ENCODE measurements at places on chromosomes 7 and 10.

DNA sequence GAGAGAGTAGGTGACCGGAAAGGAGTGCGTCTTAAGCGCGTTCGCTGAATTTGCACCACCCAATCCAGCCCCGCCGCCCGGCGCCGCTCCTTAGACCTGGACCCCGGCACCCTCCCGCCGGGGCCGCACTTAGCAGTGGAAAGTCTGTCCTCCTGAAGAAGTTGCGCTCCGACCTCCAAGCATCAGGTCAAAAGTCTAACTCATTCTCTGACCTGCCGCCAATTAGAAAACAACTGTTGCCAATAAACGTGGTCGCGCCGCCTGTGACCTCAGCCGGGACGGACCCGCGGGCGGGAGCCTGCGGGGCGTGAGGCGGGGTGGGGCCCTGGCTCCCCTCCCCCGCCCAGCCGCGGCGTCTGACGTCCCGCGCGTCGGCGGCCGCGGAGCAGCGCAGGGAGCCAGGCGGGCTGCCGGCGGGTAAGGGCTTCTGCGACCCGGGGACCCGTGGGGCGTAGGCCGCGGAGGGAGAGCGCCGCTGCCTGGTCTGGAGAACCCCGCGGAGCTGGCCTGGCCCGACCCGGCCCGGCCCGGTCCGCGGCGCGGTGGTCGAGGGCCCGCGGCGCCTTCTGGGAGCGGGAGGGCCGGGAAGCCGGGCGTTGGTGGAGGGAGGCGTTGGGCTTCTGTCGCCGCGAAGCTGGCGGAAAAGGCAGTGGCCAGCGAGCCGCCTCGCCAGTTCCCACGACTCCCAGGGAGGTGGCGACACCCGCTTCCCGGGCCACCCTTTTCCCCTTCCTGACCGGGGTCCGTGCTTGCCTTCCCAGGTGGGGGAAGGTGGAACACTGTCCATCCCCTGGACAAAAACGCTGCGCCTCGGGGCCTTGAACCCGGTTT lies at the start of gene BCAP29:
Gene BCAP29, plus strand, starts transcription at position 362 of the 831 bp plus-strand sequence. CDS start 527 bp downstream, outside the sequence.
- peak; percentile 17 for DNase-seq

GRCh38 chr7:17660116-17660515 lies 280.2 kb downstream of the SNX13 start:
- DNase-seq: no peak

DNA sequence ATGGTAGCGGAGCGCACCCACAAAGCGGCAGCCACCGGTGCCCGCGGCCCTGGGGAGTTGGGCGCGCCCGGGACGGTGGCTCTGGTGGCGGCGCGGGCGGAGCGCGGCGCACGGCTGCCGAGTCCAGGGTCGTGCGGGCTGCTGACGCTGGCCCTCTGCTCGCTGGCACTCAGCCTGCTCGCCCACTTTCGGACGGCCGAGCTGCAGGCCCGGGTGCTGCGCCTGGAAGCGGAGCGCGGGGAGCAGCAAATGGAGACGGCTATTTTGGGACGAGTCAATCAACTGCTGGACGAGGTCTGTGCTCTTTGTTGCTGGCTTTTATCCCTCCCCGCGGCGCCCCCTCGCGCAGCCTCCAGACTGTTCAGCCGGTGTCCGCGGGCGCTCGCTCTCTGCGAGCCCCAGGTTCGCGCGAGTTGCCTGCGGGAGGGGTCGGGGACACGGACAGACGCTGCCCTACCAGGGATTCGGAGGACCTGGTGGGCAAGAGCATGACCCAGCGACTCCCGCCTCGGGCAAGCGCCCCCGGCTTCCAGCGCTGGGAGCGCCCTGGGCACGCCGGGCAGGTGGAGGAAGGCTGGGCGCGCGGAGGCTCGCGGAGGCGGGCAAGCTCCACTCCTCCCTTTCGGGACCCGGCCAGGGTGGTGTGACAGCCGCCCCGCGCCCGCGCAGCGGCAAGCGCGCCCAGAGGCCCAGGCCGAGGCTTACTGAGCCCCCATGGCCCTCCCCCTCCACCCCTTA lies 887 bp downstream of the COL13A1 start:
- no peak for DNase-seq

DNA sequence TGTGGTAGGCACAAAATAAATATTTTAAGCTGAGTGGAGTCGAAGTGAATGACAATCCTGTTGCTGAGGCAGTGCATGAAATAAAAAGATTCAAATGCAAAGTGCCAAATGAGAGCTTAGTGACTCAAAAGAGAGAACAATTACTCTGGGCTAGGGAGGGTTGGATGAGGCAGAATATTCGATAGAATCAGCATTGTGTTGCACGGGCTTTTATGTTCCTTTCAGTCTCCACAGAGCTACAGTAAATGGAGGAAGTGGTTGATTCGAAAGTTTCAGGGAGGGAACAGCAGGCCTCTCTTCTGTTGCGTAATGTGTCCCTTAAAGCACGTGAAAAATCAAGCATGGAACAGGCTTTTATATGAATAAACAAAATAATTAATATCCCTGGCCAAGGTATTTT lies 599.3 kb upstream of the CELF2 start:
- DNase-seq: no peak

GRCh38 chr7:954330-955238 lies at the start of gene ADAP1:
Gene ADAP1 (minus strand): TSS chr7:954680. CDS start chr7:954477, 203 bp downstream.
- DNase-seq: no peak

DNA sequence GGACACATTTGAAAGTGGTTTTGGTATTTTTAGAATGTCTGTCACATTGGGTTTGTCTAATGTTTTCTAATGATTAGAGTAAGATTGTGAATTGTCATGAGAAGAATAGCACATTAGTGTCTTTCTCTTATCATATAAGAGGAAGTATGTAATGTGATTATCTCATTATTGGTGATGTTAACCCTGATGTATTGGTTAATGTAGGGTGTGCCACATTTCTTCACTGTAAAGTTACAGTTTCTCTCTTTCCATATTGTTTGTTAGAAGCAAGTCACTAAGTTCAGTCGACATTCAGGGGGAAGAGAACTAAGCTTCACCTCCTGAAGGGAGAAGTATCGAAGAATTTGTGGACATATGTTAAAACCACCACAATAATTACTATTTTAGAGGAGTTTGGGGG lies 56.3 kb upstream of the DNAH11 start:
- no peak for DNase-seq

- no peak for DNase-seq
Observed at GRCh38 chr7:158488181-158488971, 99.2 kb downstream of the PTPRN2 start.

GRCh38 chr7:116978006-116978405 lies 24.7 kb downstream of the ST7 start:
- DNase-seq: no peak

- no peak for DNase-seq
Observed at GRCh38 chr7:120743128-120743527, 114.8 kb downstream of the TSPAN12 start.

- no peak for DNase-seq
Observed at GRCh38 chr7:24595671-24596418, 22.6 kb downstream of the PALS2 start.

- DNase-seq: no peak
Observed at GRCh38 chr10:101941871-101942270, 98.3 kb upstream of the KCNIP2 start.

DNA sequence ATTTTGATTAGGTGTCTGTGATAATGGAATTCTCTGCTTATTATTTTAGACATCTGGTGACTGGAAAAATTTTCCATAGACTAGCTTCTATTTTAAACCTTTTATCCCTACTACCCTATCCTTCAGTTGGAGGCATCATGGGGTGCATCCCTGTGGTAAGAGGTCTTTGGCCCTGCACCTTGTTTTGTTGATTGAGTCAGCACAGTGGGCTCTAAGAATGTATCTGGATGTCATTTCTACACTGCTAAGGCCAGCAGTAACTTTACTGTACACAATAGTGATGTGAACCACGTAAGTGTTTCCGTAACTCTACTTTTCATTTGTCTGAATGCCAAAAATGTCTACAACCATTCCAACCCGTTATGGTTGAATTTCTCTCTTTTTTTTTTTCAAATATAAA lies 75.6 kb downstream of the ADAM22 start:
- no peak for DNase-seq

DNA sequence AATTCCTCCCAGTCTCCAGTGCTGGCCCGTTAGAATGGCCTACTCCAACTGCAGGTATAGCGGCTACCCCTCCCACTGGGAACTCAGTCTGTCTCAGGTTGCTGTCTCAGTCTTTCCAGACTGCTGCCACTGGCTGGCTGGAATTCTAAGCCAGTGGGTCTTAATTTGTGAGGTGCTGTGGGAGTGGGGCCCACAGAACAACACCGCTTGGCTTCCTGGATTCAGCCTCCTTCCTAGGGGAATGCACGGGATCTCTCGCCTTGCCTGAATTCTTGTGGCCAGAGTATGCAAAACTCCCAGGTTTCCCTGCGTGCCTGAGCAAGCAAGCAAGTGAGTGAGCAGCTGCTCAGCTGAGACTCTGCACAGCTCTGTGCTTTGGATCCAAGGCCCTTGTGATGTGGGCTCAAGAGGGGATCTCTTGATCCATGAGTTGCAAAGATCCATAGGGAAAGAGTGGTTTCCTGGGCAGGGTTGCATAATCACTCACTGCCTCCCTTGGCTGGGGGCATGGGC lies 41.5 kb upstream of the GPR141 start:
- no peak for DNase-seq

DNA sequence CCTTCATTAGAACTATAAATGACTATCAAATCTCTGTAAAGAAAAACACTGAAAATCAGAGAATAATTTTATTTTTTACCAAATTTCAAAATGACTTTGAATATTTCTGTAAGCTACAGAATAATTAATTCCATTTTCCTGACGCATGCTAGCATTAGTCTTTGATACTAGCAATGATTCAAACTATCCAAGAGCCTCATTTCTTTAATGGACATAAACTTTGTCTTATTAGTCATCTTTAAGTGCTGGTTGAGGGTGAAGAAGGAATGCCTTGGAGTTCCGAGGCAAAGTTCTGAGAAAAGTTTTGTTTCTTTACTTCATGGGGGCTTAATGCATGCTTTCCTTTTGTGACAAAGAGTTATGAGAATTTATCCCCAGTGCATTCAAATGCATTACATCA lies 137.3 kb downstream of the AGMO start:
- no peak for DNase-seq

All from GOT3 (cell line).